Stimulated activated naive CD4-positive, alpha-beta T cell (primary cell): ENCODE measurements at places on chromosomes 7 and 10.

- DNase-seq, result no peak
These were observed 33.5 kb upstream of the ENO4 start for GRCh38 chr10:116815641-116816415.

- DNase-seq, result no peak
These were observed 117.2 kb downstream of the LRRTM3 start for GRCh38 chr10:67043041-67043440.

DNA sequence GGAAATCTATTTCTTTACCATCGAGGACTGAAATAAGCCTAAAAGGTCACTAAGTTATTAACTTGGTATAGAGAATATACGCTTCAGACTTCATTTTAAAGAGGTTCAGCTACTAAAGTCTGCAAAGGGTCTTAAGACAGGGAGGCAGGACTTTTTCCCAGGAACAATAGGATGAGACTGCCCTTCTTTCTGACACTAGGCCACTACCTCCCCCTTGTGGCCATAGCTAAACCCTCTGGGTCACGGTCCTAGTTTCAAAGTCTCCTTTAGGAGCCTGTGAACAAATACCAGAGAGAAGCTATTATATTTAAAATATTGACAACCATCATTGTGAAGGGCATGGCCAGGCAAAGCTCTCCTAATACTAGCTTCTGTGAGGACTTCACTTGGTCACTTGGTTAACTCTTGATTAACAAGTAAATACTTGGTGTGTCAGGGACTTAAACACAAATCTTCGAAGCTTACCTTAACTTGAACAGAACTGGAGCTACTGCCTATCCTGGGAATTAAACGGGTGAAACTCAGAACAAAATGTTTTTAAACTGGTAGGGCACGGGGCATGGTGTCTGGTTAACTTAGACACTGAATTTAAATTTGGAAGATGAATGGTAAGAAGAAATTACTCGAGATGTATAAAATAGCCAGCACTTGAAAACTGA lies 75.6 kb downstream of the CCDC6 start:
- peak; percentile 31 for DNase-seq

DNA sequence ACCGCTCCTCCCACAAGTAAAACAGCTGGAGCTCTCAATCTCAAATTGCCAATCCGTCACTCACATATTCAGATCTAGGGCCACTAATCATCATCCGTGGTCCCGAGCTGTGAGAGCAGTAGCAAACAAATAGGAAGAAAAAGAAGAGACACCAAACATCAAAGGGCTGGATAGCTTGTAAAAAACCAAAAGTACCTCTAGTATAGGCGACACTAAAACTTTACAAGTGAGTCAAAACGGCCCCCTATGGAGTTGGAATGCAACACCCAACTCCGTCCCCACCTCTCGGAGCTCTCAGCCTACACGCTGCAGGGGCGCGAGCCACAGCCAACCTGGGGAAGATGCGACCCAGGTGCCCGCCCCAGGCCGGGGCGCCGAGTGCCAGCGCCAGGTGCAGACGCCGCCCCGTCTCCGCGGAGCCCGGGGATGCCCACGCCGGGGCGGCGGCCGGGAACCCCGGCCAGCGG lies 581 bp downstream of the FAM3C start:
- DNase-seq, result no peak

- no peak for DNase-seq
These were observed 37.0 kb upstream of the EGR2 start for GRCh38 chr10:62852961-62853702.

DNA sequence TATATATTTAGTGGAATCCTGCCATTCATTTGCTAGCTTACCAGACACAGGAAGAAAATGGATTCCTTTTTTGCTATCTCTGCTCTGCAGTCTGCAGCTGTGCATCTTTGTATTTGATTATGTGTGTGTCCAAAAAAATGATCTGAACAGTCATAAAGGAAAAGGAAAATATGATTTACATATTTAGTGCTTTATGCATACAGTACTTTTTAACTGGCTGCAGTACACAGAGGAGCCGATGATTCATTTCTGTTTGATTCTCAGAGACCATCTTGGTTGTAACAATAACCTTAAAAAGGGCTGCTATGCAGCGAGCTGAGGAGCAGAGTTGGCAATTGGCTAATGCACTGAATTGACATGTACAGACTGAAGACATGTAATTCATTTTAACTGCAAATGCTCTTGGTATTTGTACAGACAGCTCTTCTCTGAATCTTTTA lies 151.3 kb upstream of the FZD1 start:
- no peak for DNase-seq

GRCh38 chr7:122518488-122518887 lies 180.4 kb downstream of the RNF133 start:
- no peak for DNase-seq

- no peak for DNase-seq
These were observed 608 bp downstream of the ENTPD7 start for GRCh38 chr10:99659868-99660366.

GRCh38 chr7:35380739-35381224 lies 126.9 kb upstream of the TBX20 start:
- DNase-seq, result no peak

DNA sequence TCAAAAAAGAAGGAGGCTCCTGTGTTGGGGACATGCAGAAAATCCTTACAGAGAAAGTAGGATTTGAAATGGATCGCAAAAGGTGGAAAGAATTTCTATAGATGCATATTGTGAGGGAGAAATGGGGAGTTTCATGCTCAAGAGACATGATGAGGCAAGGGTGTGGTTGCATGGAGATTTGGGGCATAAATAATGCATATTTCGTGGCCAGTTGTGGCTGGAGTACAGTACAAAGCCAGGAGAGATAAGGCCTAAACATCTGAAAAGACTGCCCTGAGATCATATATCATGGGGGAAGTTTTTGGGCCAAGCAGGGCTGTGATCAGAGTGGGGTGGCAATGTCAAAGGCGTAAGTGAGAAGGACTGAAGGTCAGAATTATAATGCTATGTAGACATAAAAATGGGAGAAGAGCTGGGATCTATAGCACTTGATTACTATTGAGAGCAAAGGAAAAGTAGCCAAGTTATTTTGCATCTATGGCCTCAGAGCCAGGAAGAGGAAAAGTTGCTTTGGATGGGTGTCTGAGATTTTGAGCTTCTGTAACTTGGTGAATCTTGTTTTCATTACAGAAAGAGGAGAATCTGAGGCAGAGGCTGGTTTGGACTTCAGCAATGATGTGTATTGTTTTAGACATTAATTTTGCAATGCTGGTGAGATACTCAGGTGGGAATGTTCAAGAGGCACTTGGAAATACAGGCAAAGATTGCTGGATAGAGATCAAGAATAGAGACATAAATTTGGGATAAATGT lies 166.6 kb downstream of the INHBA start:
- no peak for DNase-seq

GRCh38 chr10:71274901-71275796 lies 43.9 kb upstream of the SLC29A3 start:
- no peak for DNase-seq

GRCh38 chr10:121865554-121865953 lies 62.3 kb downstream of the ATE1 start:
- no peak for DNase-seq

GRCh38 chr7:11847336-11847735 lies 15.3 kb upstream of the THSD7A start:
- no peak for DNase-seq

DNA sequence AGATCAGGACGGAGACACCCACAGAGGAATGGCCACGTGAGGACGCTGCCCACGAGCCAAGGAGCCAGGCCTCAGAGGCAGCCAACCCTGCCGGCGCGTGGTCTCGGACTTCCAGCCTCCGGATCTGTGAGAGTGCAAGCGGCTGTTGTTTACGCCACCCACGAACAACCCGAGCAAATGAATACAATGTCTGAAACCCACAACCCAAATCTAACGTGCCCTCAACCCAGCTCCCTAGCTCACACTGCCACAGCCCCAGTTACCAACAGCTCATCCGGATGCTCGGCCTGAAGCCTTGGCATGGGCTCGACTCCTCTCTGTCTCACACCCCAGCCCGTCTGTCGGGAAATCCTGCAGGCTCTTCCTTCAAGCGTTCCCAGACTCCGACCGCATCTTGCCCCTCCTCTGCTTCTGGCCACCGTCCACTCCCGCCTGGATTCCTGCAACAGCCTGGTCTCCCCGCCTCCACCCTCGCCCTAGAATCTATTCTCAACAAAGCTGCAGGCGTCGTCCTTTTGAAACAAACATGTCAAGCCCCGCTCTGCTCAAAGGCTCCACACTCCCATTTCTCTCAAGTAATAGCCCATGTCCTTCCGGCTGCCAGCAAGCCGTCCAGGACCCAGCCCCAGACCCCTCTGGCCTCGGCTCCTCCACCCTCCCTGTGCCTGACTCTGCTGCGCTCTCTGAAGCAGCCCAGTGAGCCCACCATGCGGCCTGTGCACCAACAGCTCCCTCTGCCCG lies 35.3 kb downstream of the STK32C start:
- DNase-seq, result no peak

- DNase-seq, result no peak
These were observed 120.3 kb downstream of the GATA3 start for GRCh38 chr10:8174762-8175161.

GRCh38 chr7:116340943-116341907 lies 130.9 kb downstream of the TES start:
- DNase-seq, result no peak

- DNase-seq, result no peak
These were observed 1203.3 kb upstream of the CELF2 start for GRCh38 chr10:9814285-9814864.

GRCh38 chr10:112525200-112525599 lies 78.2 kb downstream of the VTI1A start:
- DNase-seq, result no peak

GRCh38 chr10:6473430-6473829 lies 106.6 kb downstream of the PRKCQ start:
- DNase-seq, result peak; percentile 45

DNA sequence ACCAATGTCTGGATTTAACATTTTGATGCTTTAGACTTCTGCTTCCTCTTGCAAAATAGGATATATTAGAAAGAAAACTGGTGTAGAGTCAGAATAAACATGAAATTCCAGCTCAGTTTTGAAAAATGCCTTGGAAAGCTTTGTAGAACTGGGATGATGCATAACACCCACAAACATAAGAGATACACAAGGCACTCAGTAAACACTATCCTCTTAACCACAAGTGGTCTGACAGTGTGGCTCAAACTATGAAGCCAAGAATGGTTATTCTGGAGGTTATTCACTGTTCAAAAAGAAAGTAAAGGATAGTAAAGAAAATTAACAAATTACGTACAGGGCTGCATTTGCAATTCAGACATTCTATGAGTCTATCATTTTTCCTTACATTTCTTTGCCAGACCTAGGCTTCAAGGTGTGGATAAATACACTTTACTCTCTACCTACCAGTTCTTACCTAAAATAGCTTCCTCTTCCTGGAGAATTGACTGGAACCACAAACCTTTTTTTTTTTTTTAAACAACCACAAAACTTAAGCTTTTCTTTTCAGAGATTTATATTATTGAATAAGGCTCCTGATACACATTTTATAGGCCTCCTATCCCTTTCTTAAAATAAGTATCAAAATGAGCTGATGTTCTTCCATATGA lies 9.0 kb upstream of the RSBN1L start:
- DNase-seq, result no peak

DNA sequence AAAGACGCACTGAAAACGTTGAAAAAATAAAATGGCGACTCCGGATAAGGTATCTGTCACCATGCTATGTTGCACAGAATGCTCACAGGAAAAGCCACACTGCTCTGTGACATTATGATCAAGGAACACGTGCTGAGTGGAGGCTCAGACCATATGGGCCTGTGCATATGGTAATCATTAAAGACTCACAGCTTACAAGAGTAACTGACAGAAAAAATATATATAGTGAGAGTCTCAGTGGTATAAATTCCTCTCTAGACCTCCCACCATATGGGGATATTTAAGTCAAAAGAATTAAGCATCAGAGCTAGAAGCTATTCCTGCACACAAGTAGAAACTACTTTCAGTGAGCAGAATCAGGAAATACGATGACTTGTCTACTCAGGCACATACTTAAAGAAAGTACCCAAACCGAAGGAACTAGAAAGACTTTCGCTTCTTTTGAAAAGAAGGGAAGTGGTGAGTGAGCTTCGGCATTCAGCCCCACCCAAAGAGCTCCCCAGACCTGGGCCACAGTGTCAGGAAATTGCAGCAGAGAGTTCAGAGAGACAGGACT lies 65.1 kb upstream of the MPP7 start:
- peak; percentile 84 for DNase-seq

DNA sequence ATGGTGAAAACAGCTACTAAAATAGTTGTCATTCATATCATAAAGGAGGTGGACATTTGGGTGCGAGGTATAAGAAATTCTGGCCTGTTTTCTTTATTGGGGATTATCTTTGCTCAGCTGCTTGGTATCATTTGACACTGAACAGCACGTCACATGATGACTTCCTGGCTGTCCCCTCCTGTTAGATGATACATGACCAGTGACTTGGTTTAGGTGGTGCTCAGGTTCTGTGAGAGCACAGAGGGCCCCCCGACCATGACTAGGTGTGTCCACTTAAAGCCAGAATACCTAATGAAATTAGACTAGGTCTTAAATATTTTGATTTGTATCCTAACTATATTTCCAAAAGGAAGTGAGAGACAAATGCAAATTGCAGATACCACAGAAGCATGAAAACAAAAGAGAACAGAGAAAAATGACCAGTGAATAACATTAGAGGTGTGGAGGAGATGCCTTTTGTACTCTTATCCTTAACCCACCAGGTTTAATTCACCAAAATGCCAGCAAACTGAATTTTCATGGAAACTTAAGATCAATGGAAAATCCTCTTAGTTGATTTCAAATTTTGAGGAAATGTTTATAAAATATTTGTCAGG lies 50.6 kb upstream of the GJD4 start:
- DNase-seq, result no peak

- DNase-seq, result no peak
These were observed 14.7 kb downstream of the CYTH3 start for GRCh38 chr7:6257675-6258074.

DNA sequence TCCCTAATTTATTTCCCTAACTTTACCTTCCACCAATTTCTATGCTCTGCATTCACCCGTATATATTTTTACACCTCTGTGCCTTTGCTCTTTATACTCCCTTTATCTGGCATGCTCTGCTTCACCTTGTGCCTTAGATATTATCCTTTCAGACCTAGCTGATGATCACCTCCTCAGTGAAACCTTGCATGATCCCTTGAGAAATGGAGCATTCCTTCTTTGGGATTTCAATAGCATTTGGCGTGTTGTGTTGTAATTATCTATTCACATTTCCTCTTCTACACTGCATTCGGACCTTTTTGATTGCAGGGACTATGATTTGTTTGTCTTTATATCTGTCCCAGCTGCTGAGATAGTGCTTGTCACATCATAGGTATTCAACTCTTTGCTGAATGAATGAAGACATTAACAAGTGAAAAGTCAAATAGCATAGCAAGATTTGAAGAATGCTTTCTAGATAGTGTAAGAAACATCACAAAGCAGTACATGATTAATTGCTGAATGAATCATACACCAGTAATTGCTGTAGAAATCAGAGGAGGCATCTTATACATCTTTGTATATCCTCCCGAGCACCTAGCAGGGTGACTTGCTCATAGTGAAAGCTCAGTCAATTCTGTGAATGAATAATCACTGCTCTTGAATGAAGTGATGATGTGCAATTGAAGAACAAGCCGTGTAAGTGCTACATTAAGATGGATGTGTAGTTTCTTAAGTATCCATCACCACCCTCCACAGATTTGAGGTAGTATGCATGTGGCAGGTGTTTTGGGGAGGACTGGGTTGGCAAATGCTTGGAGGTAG lies 2.0 kb upstream of the TM9SF3 start:
- no peak for DNase-seq
